ENCODE measurements at places on chromosomes 7 and 10. TPM values are rescaled to one million over a fixed set of nuclear protein-coding genes. Genes with fewer than 3 reads are reported as not detected.

Gene PRSS1
- not detected for total RNA-seq

Gene STRIP2
- total RNA-seq = 0.14 TPM

GRCh38 chr7:107108793-107109371, 59.9 kb upstream of the HBP1 start:
- no peak overlapping the region for H3K4me3 ChIP-seq
- H3K27ac ChIP-seq = no peak overlapping the region
- no peak for DNase-seq
- H3K27me3 ChIP-seq = no peaks in the 10 kb centered on the region
- H3K4me1 ChIP-seq = no peaks in the 10 kb centered on the region

DNA sequence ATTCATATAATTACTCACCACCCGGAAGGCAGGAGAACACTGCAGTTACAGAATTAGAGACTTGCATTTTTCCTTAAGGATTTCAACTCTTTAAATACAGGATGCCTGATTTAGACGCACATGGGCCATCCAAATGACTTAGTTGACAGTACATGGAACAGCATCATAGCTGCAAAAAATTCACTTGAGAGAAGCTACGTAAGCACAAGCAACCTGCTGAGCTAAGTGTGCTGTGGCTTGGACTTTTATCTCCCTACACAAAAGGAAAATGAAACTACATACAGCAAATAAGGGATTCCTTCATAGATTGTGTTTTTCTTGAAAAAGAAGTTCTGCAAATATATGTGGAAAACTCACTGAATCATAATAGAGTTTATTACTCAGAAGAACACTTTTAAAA, 152.6 kb downstream of the POU6F2 start:
- H3K36me3 ChIP-seq = no peaks in the 10 kb centered on the region
- no peak for DNase-seq
- H3K4me1 ChIP-seq = no peaks in the 10 kb centered on the region
- no peak overlapping the region for H3K4me3 ChIP-seq

GRCh38 chr10:118455181-118455695, 113.1 kb upstream of the FAM204A start:
- no peak for DNase-seq
- peaks cover 12% of the 10 kb centered on the region for H3K27me3 ChIP-seq
- no peak overlapping the region for H3K4me3 ChIP-seq
- no peaks in the 10 kb centered on the region for H3K36me3 ChIP-seq

DNA sequence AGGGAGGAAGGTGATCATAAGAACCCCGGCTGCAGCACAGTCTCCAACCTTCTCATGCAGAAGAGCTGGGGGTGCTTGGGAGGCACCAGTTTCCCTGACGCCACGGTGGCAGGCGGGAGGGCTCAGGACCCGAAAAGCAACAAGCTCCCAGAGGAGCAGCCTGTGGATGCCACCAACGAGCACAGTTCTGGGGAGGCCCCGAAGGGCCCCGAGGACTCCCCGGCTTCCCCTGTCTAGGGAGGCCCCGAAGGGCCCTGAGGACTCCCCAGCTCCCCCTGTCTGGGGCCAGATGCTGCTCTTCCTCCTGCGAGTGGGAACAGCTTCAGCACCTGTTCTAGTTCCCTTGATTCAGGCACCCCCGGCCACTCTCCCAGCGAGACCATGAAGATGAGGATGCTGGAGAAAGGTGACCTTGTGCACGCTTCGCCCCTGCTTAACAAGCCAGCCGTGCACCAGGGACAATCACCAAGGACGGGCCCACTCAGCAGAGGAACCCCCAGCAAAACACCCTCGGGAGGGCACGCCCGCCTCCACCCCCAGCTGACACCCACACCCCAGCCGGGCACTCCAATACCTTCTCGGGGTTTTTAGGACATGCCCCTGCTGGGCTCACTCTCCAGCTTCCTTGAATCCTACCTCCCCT, 112.5 kb downstream of the PTPRN2 start:
- H3K36me3 ChIP-seq = no peaks in the 10 kb centered on the region
- H3K27me3 ChIP-seq = no peaks in the 10 kb centered on the region
- no peak for DNase-seq
- no peak overlapping the region for H3K27ac ChIP-seq
- H3K4me1 ChIP-seq = no peaks in the 10 kb centered on the region
- H3K4me3 ChIP-seq = no peak overlapping the region
